ENCODE measurements at places on chromosomes 13 and 19.

GRCh38 chr13:79307866-79308298 is 98.2 kb downstream of the RBM26 start:
- no peak for DNase-seq

DNA sequence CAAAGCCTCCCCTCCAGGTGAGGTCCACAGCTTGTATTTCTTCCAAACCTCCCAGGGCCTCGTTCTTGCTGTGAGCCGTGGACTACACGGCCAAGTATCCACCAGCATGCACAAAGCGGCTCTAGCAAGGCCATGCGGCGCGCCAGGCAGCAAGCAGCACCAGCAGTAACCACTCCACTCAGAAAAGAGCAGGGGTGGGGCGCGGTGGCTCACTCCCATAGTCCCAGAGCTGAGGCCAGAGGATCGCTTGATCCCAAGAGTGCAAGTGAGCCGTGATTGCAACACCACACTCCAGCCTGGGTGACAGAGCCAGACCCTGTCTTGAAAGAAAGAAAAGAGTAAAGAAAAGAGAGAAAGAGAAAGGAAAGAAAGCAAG is 4.7 kb downstream of the CCDC8 start:
- no peak for DNase-seq

- peak; percentile 88 for DNase-seq
Observed at GRCh38 chr19:47109541-47110375, 3.8 kb downstream of the ZC3H4 start.

GRCh38 chr19:50889638-50890037 is 16.4 kb downstream of the KLK2 start:
- DNase-seq, result no peak

DNA sequence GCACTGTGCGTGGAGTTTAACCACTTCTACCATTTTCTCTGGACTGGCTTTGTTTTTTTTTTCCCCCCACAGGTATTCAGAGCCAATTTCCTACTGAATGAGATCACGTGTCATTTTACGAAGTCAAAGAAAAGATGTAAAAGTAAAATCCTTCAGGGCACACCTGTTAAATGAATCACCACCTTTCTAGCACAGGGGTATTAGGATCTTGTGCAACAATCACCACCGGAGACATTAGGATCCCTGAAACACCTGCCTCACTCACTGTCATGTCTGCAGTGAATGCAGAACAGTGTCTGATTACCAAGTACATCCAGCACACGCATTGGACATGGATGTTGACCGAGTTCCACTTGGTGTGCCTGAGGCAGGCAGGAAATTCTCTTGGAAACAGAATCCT is 17.2 kb downstream of the BRD4 start:
- no peak for DNase-seq

- no peak for DNase-seq
Observed at GRCh38 chr13:102440259-102440936, 38.5 kb upstream of the FGF14 start.

GRCh38 chr19:33403221-33403972 is 29.9 kb downstream of the CEBPG start:
- no peak for DNase-seq

Data from activated CD4-positive, alpha-beta T cell treated with anti-CD3 and anti-CD28 coated beads, Interleukin-2, Interleukin-4, amounts not matched to agents 100 ng/mL and 50 ng/mL, durations not matched to agents 16 hours and 8 hours (primary cell).